ENCODE measurements at places on chromosomes 3 and 15. TPM values are rescaled to one million over a fixed set of nuclear protein-coding genes. Genes with fewer than 3 reads are reported as not detected.

TERC gene
- 1.5 TPM for total RNA-seq

DNA sequence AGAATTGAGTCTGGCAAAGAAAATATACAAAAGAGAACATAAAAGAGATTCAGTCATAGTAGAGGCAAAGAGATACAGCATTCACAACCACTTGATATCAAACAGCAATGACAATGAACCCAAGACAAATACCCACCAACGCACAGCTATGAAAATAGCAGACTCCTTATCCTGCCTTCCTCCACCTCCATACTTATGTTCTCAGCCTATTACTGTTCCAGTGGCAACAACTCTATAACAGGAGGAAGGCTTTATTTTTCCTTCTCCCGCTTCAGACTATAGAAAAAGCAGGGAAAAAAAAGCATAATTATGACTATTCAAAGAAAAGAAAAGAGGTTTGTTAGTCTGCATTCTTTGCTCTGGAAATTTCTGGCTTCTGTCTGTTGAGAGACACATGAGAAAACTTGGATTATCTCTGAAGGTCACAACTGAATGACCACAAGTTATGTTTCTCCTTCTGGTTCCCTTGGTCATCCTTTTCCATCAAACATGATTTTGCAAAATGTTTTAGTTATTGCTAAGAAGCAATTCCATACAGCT lies 81.2 kb upstream of the PLXND1 start:
- no peak for DNase-seq

GRCh38 chr15:94523873-94524272 lies 292.5 kb downstream of the MCTP2 start:
- no peak for DNase-seq

CFAP20DC gene
- total RNA-seq: 0.22 TPM

GRCh38 chr3:37864904-37865303 lies 3.2 kb downstream of the CTDSPL start:
- no peak for DNase-seq

DNA sequence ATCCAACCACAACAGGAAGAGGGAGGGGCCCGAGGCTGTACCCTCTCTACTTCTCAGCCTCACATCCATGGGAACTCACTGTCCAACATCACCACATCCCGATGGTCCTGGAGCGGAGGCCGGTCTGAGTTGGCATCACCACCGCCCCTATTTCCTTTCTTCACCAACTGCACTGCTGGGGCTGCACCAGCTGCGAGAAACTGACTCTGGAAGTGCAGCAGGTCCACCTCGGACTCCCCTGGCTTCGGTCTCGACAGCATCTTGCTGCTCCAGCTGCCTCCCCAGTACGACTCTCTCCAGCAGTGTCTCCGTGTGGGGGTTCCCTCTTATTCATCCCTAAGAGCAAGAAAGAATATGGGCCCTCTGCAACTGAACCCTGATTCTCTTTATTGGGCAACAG lies 7.2 kb downstream of the RPAP1 start:
- peak; percentile 18 for DNase-seq

CAMKV gene
- not detected for total RNA-seq

GRCh38 chr15:87686339-87686738 lies 570.2 kb downstream of the NTRK3 start:
- DNase-seq: no peak

CPEB1 gene
- 1.3 TPM for total RNA-seq

IL5RA gene
- total RNA-seq: 1.0 TPM

DNA sequence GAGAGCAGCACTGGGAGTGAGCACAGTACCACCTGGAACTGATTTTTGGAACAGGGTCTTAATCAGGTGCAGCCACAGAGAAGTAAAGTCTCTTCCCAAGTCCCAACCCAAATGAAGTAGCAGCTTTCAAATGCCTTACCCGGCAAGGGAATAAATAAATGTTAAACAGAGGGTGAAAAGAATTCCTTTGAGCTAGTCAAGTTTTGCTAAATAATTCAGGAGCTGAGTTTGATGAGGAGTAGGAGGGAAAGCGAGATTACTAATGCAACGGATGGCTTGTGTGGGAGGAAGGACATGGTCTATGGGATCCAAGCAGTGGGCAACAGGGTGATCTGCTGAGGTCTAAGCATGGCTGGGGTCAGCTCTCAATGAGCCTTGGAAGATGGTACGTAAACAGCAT lies 204.5 kb upstream of the ST8SIA2 start:
- DNase-seq: no peak

DNA sequence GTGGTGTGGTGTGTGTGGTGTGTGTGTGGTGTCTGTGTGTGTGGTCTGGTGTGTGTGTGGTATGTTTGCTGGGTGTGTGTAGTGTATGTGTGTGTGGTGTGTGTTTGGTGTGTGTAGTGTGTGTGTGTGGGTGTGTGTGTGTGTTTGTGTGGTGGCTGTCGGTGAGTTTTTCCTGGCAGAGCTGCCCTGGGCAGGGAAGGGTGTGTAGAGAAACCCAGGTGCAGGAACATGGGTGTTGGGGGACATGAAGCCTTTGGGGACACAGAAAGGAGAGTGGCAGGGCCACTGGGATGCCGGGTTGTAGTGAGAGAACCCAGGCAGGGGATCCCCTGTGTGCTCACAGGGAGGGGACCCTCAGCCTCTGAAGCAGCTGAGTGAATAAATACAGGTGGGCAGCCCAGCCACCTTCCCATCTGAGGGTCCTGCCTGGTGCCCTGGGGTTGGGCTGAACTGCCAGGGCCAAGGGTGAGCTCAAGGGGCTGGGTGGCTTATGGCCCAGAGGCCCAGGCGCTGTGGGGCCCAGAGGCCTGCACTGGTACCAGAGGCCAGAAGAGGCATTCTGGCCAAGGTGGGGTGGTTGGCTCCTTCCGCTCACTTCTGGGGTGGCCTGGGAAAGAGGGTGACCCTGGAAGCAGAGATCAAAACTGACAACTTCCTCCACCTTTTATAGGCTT lies 48.5 kb upstream of the CTSH start:
- DNase-seq: no peak

GRCh38 chr3:13040361-13041074 lies 32.7 kb downstream of the IQSEC1 start:
- no peak for DNase-seq

DNA sequence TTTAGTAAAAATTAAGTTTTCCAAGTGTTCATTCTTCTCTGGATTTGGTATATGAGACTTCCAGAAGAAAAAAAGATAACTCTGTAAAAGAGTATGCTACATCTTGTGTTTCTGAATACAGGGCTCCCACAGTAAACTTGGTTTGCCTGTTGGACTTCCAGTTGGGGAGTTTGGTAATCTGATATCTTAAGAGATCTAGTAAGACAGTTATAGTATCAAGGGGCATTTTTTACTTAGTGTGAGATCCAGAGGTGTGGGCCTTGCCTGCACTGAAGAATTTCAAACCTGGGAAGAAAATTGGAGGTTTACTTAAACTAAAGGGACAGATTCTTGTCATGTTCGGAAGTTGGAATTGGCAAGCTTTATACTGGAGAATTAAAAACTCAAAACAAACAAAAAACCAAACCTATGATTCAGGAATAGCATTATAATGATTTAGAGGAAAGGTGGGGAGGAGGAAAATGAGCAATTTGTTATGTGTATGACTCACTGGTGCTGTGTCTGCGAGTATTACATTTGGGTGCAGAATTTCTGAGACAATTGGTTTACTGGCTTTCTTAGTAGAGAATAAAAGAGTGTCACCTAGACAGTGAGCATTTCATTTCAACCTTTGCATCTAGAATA lies 58.9 kb upstream of the ULK4 start:
- no peak for DNase-seq

ACAD11 gene
- 14.7 TPM for total RNA-seq

TBCCD1 gene
- total RNA-seq: 6.2 TPM

DNA sequence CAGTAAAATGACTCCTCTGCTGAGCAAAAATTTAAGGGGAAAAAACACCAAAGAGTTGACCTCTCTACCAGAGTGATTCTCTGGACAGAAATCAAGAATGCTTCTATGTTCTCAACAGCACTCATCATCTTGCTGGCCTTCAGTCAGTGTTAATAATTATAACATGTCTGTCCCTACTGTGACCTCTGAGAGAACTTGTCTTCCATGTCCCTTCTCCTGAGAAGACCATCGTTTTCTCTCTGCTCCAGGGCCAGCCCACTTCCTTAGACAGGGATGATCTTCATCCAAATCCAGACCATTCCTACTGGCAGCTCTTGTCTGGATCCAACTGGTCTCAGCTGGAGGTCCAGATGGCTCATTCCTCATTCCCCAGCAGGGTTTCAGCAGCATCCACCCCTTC lies 139.0 kb upstream of the NECTIN3 start:
- no peak for DNase-seq

- DNase-seq: no peak
Measured at GRCh38 chr15:48112242-48112641, 8.5 kb upstream of the SLC24A5 start.

DNA sequence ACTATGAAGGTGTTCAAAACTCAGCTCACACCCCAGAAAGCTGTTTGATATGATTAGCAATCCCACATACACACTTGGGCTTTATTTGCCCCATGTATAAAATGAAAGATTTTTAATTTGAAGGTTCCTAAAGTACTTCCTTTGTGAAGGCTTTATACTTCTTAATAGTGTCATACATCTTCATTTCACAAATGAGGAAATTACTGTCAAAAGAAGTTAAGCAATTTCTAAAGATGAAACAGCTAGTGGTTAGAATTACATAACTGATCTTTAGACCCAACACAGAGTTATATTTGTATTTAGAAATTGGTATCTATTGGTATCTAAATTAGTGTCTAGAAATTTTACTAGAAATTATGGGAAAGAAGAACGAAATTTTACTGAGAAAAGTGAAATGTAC lies 7.1 kb downstream of the CD200R1 start:
- DNase-seq: no peak

GRCh38 chr3:154243353-154243752 lies 80.9 kb downstream of the DHX36 start:
- no peak for DNase-seq

SLC24A1 gene
- total RNA-seq: 2.0 TPM

DNA sequence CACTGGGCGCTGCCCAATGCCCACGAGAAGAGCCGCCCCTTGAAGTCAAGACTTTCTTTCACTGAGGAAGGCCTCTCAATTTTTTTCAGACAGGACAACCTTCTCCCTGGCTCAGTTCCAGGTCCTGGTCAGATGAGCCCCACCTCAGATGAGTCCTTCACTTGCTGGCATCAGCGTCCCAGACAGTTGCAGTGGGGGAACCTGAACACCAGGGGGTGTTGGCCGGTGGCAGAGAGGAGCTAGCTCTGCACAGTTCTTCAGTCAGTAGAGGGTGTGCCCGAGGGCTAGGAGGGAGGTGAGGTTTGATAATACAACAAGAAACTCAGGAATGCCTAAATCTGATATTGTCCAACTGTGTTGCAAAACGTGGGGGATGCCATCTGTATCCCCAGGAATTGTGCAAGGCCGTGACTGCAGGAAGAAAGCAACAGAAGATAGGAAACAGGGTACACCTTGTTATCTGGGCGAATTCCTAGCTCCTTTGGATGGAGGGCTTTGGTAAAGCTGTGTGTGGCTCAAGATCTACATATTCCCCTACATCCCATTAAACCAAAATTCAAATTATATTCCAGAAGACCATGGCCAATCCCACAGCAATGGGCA lies 34.3 kb downstream of the CCR3 start:
- peak; percentile 59 for DNase-seq

FOXB1 gene
- total RNA-seq: not detected

TNK2 gene
- total RNA-seq: 26.7 TPM

ARRDC4 gene
- 15.0 TPM for total RNA-seq

- DNase-seq: no peak
Measured at GRCh38 chr3:139774560-139775302, 97.0 kb upstream of the NMNAT3 start.

- DNase-seq: no peak
Measured at GRCh38 chr3:53612508-53612907, 118.1 kb downstream of the CACNA1D start.

DNA sequence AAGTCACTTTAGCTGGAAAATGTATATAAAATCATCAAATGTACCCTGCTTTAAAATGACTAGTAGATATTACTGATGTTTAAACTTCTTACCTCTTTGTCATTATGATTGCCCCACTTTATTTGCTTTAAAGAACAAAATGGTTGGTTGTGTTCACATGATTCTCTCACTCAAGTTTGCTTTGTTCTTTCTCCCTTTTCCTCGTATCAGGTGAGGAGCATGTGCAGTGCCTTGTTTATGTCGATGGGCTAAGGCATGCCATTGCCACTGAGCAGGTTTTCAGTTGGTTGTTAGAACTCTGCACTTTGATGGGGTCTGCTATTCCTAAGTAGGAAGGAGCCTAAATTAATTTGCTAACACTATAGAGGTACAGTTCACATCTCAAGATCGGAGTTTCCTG lies 5.3 kb downstream of the MAP2K5 start:
- DNase-seq: no peak

CATSPER2 gene
- 1.1 TPM for total RNA-seq

GRCh38 chr3:9496893-9497292 lies 56.7 kb downstream of the LHFPL4 start:
- no peak for DNase-seq

DNA sequence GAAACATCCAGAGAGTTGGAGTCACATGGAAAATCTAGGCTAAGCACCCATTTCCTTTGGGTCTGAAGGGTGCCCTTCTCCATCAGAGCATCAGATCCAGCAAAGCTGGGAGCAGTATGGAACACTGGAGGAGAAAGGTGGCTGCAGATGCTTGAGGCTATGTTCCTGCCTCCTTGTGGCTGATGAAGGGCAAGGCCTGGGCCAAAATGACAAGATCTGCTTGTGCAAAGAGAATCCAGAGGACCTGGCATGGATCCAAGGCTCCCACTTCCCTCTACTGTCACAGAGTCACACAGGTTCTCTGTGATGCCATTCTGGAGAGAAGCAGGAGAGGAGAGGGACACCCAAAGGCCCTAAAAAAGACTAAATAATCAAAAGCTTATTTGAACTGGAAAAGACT lies 9.2 kb upstream of the ATP8B4 start:
- DNase-seq: peak; percentile 77

DNA sequence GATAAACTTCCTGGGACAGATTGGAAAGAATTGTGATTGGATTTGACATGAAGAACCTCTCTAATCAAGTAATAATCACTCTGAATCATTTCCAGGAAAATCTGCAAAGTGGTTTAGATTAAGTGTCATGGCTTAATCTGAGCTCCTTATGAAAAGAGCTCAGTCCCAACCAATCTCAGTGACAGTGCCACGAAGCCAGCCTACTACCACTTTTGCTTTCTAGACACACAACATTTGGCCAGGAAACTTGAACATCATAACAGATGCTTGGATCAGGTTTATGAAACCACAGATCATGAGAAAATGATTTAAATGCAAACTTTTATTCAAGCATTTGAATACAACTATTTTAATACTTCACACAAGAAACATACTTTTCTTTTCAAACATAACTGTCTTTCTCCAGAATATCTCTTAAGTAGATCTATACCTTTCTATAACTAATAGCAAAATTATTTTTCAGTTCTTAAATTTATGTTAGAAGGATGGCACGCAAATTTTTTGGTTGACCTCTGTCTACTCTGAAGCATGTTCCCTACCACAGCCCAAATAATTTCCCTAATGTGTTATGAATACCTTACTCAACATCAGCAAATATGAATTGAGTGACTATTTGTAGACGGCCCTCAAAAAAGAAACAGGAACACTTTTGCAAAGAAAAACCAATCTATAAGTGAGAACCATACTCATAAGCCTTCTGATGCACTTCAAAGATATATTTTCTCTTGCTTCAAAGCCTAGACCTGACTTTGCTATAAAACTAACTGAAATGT lies 495.0 kb upstream of the ZNF385D start:
- DNase-seq: no peak

GRCh38 chr3:117645561-117646242 lies 936.1 kb downstream of the TUSC7 start:
- DNase-seq: no peak

GPR62 gene
- total RNA-seq: not detected

- DNase-seq: no peak
Measured at GRCh38 chr3:38746641-38747040, 69.4 kb downstream of the SCN10A start.
